ENCODE measurements at places on chromosomes 5 and 9.

- no peak for DNase-seq
Observed at GRCh38 chr9:93911801-93912554, 43.2 kb downstream of the BARX1 start.

- DNase-seq, result no peak
Observed at GRCh38 chr5:153489611-153490010, 859 bp upstream of the GRIA1 start.

GRCh38 chr5:148467958-148468357 is 84.2 kb downstream of the FBXO38 start:
- DNase-seq, result no peak

- DNase-seq, result no peak
Observed at GRCh38 chr5:7517006-7517405, 121.1 kb downstream of the ADCY2 start.

GRCh38 chr5:6786786-6787495 is 73.7 kb downstream of the TENT4A start:
- no peak for DNase-seq

GRCh38 chr5:69030358-69031062 is 63.3 kb upstream of the SLC30A5 start:
- no peak for DNase-seq

DNA sequence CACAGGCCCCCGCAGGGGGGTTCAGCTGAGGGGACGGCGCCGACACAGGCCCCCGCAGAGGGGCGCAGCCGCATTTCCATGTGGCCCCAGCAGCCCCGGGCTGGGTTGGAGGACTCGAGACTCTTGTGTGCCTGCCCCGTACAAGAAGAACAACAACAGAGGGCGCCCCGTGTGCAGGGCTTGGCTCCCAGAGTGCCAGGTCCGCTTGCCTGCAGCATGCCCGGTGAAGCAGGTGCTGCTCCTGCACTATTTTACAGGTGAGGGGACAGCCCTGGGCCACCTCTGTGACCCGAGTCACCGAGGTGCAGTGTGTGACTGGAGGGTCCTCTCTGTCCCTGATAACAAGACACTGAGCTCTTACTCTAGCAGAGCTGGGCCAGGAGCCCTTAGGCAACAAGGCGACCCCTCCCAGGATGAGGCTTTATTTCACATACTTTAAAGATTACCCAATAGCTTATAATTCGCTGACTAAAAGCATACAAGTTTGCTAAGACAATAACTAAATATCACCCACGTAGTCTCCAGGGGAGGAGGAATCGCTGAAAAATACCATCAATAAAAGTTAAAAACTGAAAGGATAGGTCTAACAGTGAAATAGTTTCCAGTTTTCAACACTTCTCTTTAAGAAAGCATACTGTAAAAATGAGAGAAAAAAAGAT is 41.7 kb upstream of the SLC9A3 start:
- DNase-seq, result no peak

DNA sequence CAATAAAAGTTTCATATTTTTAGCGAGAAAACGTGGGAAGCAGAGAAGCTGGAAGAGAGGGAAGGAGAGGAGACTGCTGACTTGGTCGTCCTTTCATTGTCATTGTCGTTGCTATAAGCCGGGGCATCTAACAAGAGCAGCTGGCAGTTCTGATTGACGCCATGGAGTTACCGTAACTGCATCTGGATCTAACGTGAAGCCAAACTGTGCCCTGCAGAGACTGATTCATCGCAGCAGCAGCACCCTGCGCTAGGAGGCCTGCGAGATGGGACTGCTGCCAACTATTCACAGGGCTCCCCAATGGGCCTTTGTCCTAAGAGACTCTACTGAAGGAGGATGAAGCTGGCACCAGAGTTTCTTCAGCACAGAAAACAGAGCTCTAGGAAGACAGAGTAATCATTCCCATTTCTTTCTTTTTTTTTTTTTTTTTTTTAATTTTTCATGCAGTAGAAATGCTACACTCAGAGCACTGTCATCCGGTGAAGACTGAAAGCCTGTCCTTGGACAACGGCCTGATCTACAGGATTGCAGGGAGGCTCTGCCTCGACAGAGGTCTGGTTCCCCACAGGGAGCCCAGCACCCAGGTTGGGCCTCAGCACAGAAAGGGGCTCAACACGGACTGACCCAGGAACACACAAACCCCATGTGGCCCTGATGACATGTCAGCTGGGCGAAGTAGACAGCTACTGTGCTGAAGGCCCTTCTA is 47.8 kb downstream of the RETREG1 start:
- DNase-seq, result no peak

DNA sequence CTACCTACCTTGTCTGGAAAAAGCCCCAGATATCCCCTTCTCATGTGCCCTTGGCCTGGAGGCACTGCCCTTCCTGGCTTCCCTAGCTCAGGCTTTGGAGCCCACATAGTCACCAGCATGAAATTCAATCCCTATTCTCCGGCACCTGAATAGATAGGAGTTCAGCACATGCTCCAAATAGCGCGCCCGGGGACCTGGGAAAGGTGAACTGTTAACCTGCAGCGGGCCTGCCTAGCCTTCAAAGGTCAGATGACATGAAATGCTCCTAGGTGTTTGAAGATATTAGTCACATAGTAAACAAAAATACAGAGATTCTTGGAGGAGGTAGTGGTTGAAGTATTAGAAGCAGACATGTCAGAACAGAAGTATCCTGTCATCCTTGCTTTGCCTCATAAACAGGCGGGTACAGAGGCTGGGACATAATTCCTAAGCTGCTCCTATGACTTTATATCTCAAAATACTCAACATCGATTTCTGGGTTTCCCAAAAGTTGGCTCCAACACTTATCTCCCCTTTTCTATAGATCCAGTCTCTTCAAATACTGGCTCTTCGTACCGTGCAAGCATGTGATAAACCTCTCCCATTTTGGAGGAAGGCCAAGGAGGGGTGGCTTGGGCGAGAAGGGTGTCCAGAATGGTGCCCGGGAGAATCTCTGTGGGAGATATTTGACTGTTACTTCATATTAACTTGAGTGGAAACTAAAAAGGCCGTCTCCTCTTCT is 88.0 kb upstream of the ANKH start:
- DNase-seq, result no peak

GRCh38 chr5:11785771-11786352 is 118.4 kb downstream of the CTNND2 start:
- no peak for DNase-seq

DNA sequence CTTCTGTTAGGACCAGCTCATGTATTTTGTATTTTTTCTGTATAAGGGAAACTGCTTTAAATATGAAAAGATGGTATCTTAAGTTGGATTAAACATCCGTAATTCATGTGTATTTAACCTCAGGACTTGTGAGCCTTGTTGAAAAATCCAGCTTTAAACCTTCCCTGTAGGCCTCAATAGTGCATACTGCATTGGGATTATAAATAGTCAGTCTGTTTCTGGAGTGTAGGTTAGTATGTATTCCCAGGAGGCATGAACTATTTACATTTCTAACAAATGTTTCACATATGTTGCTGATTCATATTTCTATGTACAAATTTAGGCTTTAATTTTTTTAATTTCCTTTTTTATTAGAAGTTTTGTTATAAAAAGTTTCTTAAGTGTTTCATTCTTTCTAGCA is 137.9 kb upstream of the GRHPR start:
- no peak for DNase-seq

GRCh38 chr5:158877706-158878105 is 222.0 kb downstream of the EBF1 start:
- no peak for DNase-seq

DNA sequence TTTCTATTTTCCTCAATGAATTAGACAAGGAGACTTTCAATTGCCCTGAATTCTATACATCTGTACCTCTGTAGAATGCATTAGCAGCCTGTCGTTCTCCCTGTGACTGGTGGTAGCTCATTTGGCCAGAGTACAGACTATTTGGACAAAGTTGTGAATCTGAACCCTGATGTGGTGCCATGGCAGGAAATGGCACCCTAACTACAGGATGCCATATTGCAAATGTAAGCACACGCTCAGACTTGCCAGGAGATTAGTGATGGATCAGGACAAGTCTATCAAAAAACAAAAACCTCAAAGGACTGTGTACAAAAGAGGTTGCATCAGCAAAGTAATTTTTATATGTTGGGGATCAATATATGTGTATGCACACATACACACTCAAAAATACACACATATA is 58.3 kb downstream of the SVEP1 start:
- DNase-seq, result no peak

DNA sequence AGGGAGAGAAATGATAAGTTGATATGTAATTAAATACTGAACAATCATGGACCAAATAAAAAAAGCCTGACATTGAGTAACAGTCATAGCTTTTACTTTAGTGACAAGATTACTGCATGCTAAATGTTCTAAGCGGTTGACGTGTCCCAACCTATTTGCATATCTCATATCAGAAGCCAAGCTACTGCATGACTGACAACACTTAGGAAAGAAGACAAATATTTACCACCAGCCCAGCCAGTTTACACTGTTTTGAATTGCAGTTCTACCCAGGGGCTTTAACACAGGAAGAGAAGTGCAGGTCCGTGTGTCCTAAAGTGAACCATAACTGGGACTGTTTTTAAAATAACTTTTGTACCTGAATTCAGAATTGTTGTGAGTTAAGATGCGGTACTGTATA is 219.9 kb downstream of the PRDM9 start:
- DNase-seq, result no peak

DNA sequence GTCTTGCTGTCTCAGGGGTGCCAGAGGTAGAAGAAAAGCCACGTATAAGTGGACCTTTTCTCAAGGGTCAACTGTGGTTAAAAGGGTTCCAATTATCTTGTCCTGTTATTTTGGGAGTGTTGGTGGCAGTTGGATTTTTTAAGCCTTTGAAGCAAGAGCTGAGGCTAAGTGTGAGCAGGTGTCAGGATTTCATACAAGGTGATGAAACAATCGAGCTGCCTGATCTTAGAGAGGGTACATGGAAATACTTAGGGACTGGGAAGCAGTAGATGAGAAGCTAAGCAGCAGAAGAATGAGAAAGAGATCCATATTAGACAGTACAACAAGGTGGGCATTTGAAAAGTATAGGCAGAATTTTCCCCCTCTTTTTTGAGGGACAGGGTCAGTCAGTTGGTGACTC is 23.6 kb downstream of the FOCAD start:
- DNase-seq, result no peak

DNA sequence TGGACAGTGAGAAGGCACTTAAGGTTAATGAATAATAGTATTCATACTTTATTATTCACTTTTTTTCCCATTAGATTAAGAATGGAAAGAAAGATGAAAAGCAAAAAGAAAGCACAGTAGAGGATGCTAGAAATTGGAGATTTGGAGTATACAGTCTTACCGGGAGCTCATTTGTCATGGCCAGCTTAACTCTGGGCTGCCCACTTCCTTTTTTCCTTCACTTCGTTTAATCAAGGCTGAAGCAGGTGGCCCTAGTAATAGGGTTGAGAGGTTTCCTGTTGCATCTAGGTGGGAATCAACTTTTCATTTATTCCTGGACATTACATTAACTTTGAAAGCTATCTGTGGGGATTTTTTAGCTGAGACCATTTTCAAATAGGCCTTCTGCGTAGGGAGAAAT is 57.0 kb upstream of the MEGF10 start:
- no peak for DNase-seq

- DNase-seq, result no peak
Observed at GRCh38 chr5:29037716-29038115, 1999.3 kb upstream of the CDH9 start.

- DNase-seq, result no peak
Observed at GRCh38 chr5:120454094-120454798, 9.9 kb upstream of the PRR16 start.

GRCh38 chr5:159082474-159082873 is 17.2 kb downstream of the EBF1 start:
- no peak for DNase-seq

- DNase-seq, result no peak
Observed at GRCh38 chr5:60356745-60357144, 343.2 kb downstream of the DEPDC1B start.
